ENCODE measurements at places on chromosomes 7 and 10. TPM values are rescaled to one million over a fixed set of nuclear protein-coding genes. Genes with fewer than 3 reads are reported as not detected.

GTF2IRD1 gene
- 4.4 TPM for total RNA-seq

BAIAP2L1 gene
- 3.1 TPM for total RNA-seq

MYPN gene
- total RNA-seq: 1.1 TPM

EXOC6 gene
- 21.4 TPM for total RNA-seq

HMX2 gene
- total RNA-seq: not detected

SLC18A3 gene
- total RNA-seq: under 0.01 TPM

METTL27 gene
- total RNA-seq: 9.9 TPM

ACSM6 gene
- not detected for total RNA-seq

SMC3 gene
- 32.4 TPM for total RNA-seq

DNMBP gene
- 21.1 TPM for total RNA-seq

ZNF425 gene
- total RNA-seq: 3.1 TPM

BAMBI gene
- 8.6 TPM for total RNA-seq

ZNF804B gene
- not detected for total RNA-seq

PRXL2A gene
- total RNA-seq: 26.5 TPM

CRYGN gene
- total RNA-seq: 0.56 TPM

BTBD16 gene
- total RNA-seq: under 0.01 TPM

PHKG1 gene
- total RNA-seq: 1.4 TPM

STAMBPL1 gene
- 55.2 TPM for total RNA-seq

Measured in regular cardiac myocyte (primary cell).